ENCODE measurements at places on chromosomes 4 and X.

DNA sequence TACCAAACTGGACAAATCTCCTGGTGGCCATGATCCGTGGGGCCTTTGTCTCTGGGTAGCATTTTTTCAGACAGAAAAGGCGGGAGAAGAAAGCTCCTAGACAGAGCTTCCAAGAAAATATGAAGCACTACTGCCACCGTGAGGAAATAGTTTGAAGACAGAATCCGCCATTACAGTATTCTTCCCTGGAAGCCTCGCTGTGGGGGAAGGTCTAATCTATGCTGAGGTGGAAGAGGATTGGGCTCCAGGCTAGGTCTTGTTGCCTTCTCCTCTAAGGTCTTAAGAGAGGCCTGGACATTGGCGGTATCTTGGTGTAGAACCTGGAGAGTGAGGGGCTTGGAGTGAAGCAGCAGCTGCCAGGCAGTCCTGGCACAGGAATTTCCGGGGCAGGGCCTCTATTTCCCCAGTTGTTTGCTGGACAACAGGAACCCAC, 218.9 kb downstream of the OR13H1 start:
- DNase-seq = no peak

GRCh38 chr4:77959566-77960338, 97.1 kb downstream of the MRPL1 start:
- no peak for DNase-seq

- DNase-seq = no peak
These were observed 652 bp downstream of the SRPX start for GRCh38 chrX:38220024-38220414.

- no peak for DNase-seq
These were observed 66.0 kb downstream of the GLRB start for GRCh38 chr4:157141976-157142375.

DNA sequence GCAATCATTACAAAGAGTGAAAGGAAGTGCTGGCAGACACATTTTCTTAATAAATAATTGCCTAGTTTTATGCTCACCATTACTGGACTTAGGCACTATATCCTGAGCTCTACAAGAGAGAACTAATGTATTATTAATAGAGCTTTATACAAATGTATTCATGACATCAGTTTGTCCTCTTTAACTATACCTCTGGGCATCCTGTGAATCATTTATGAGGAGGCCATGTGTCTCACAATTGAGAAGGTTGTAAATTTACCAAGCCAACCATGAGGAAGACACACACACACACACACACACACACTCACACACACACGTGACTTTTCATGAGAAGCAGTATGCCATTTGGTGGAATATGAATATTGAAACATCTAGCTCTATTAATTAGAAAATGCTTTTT, 728.2 kb downstream of the ARAP2 start:
- DNase-seq = no peak

DNA sequence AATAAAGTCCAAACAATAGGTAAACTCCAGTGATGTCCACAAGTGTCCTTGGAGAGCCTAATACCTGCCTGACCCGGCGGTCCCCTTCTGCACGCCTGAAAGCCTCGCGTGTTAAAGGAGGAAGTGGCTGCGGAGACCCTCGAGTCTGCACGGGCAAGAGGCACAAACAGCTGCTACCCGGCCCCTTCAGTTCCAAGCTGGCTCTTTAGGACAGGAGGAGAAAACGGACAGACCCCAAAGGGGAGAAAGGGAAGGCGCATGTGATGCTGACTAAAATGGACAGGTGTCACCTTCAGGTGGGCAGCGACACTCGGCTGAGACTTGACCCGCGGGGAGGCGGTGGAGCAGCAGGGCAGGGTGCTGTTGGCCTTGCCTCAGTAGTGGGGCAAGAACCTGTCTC, 102.7 kb upstream of the TENM3 start:
- no peak for DNase-seq
